ENCODE measurements at places on chromosomes 4 and X.

- DNase-seq: no peak
Measured at GRCh38 chr4:8870647-8871416, 807 bp downstream of the HMX1 start.

- no peak for DNase-seq
Measured at GRCh38 chr4:4752025-4752424, 107.4 kb upstream of the MSX1 start.

DNA sequence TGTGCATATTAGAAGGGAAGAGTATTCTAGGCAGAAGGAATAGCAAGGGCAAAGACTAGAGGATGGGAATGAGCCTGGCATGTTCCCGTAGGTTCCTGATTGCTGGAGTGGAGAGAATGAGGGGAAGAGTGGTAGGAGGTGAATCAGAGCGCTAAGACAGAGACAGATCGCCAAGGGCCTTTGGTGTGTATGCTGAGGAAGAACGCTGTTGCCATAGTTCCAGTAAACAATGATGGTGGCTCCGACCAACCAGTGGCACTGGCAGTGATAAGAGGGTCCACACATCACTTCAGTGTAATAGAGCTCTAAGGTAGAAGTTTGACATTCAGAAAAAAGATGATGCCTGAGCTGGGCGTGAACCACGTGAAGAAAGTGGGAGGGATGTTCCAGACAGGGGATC, 966 bp downstream of the TBC1D25 start:
- DNase-seq: no peak

- DNase-seq: no peak
Measured at GRCh38 chr4:186134257-186134656, 29.8 kb downstream of the FAM149A start.

GRCh38 chrX:8887004-8887403, 85.8 kb upstream of the FAM9A start:
- no peak for DNase-seq

GRCh38 chr4:181569553-181569952, 673.6 kb upstream of the TENM3 start:
- DNase-seq: peak; percentile 2

DNA sequence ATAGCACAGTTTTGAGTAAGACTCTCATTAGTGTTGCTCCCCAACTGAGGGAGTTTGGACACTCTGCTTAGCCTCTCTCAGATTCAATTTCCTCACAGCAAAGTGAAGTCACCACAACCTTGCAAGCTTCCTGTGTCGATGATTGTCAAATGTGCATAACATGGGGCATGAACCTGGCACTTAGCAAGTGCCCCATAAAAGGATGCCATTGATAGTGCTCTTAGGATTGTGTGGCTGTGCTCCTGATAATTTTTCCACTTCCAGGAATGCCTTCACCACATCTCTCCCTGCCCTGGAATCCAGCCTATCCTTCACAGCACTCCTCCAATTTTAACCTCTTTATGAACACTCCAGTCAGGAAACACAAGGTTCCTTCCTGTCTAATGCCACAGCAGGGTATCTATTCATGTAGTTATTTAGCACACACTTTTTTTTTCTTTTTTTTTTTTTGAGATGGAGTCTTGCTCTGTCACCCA, 309.4 kb downstream of the PPP3CA start:
- no peak for DNase-seq

DNA sequence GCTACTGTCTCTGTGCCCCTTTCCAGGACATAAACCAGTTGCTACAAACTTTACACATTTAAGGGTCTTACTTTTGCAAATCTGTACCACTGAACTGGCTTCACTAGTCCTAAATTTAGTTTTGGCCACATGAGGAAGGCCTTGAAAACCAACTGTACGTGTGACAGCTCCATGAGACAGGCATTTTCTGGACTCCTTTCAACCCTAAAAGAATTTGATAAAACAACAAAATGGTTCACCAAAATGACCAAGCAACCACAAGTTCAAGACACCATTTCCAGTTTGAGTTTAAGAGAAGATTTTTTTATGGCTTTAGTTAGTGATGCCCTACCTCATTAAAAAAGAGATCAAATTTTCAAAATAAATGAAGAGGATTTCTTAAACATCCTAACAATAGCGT, 246.4 kb downstream of the ZNF674 start:
- DNase-seq: no peak

DNA sequence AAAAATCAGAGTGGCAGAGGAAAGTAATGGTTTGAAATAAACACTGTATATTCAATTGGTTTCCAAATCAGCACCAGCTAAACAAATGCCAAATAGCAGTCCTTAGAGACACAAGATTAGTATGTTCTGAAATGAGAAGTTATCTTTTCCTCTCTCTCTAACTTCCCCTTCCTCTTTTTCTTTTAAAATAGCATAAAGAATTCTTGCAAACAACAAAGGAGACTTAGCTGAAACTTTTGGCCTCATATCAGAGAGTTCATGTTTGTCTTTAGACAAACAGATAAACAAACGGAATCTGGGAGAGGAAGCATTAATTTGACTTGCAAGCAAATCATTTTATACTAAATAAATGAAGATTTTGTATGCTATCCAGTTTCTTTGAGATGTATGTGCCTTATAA, 399.0 kb downstream of the GBA3 start:
- no peak for DNase-seq

- DNase-seq: no peak
Measured at GRCh38 chr4:159278399-159278798, 175.5 kb downstream of the RAPGEF2 start.

GRCh38 chr4:38532908-38533499, 131.0 kb upstream of the KLF3 start:
- no peak for DNase-seq

DNA sequence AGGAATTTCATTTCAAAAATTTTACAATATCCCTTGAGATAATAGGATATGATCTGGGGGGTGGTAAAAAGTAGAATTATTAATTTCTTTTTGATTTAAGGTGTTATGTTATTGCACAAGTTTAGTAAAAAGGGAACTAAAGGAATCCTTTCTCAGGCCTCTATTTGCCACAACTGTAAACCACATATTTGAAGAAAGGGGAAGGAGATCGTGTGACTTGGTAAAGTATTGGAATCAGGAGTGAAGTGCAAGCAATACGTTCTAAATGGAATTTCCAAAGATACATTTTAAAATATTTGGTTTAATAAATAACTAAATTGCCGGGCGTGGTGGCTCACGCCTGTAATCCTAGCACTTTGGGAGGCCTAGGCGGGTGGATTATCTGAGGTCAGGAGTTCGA, 35.3 kb upstream of the SCRG1 start:
- no peak for DNase-seq

GRCh38 chr4:17719106-17719505, 62.3 kb downstream of the FAM184B start:
- no peak for DNase-seq

DNA sequence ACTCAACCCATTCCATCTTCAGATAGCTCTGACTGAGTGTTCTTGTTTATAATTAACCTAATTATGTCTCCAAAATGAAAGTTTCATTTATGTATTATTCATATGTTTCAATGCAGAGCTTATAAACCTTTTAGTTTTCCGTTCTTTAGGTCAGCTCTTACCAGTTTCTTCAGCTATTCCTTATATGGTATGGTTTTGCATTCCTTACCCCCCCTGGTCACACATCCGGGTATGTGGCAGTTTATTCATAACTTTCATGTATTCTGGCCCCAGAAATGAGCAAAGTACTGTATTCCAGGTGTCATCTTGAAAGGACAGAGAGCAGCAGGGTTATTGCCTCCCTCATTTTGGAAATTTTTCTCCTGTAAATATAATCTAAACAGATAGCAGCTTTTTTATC, 16.8 kb upstream of the IGSF1 start:
- DNase-seq: no peak

GRCh38 chrX:150063138-150063518, 124.8 kb upstream of the EOLA2 start:
- no peak for DNase-seq

GRCh38 chr4:124964251-124964650, 251.7 kb upstream of the ANKRD50 start:
- no peak for DNase-seq

- no peak for DNase-seq
Measured at GRCh38 chr4:25667931-25668557, 12.4 kb downstream of the SLC34A2 start.

- no peak for DNase-seq
Measured at GRCh38 chrX:141467442-141467841, 117.1 kb downstream of the SPANXA1 start.

GRCh38 chr4:6271206-6271605, 1.6 kb downstream of the WFS1 start:
- no peak for DNase-seq

- no peak for DNase-seq
Measured at GRCh38 chr4:7708981-7709380, 230.7 kb downstream of the AFAP1 start.

DNA sequence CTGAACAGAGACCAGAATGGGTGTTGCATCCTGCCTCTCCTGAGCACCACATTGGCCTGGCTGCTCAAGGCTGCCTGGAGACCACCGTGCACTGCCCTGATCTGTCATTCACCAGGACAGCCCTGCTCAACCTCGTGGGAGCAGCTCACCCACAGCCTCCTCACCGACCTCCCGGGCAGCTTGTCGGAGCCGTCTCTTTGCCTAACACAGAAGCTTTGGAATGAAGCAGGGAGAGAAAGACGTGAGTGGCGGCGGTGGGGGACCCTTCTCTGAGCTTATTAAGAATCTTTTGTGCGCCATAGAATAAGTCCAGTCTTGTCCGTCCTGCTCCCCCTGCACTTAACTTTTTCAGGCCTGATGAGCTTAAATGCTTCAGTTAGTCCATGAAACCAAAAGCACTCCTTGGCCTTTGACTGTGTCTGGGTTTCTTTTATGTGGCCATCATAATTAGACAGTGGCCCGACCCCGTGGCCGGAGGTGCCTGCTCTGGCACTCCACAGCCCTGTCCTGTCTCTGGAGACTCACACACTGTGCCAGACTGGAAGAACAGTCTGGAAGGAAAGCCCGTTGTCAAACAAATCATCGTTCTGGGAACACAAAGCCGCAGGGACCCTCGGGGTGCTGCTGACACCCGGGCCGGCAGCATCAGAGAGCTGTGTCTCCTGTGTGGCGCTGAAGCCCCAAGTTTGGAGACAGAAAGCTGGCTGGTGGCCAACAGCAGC, 192.8 kb downstream of the BCOR start:
- DNase-seq: no peak

GRCh38 chr4:107600983-107601382, 119.1 kb downstream of the PAPSS1 start:
- no peak for DNase-seq

DNA sequence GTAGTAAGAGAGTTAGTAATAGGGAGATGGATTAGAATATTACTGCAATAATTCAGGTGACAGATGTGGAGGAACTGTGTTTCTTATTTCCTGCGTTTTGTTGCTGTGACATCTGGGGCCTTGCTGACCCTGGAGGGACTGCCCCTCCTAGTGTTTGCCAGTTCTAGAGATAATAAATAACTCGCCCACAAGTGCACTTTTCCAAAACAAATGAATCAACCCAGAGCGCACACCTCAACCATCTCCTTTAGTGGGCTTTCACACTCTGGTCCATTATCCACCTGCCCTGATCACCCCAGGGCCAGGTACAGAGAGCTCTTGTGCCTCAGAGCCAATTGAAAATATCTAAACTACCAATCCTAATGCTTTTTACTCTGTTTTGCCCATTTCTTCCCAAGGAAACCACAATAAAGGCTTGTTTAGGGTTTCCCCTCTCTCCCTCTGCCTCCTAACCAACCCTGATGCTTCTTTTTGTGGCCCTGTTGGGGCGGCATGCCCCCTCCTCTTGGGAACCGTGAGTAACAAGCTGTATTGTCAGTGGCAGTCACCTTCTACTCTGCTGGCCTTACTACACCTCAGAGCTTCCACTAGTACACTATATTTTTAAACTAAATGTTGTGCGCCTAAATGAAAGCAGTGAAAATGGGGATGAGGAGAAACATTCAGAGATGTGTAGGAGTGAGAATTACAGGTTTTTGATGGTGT, 270.5 kb downstream of the TENM3 start:
- no peak for DNase-seq

GRCh38 chr4:186719925-186720694, 3.5 kb downstream of the FAT1 start:
- peak; percentile 48 for DNase-seq

DNA sequence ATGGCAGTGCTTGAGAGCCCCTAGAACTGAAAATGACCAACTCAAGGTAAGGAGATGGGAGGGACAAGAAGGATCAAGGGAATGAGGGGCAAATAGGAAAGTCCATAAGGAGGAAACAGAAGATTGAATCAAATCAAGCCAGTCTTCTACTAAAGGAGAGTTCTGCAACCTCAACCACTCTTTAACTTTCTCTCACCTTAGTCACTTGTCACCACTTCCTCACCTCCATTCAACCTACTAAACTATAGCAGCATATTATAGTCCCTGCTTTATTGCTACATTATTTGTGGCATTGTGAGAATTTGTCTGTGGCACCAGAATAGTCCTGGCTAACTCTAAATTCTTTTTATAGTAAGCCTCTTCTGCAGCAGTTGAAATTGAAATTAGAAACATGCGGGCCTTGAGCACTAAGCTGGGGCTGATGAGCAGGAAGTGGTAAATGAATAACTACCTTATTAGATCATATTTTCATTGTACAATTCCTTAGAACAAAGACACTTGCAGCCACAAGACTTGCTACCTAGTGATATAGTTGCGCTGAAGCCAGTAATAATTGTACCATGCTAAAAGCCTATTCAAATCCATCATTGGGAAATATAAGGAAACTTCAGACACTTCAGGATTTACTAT, 336.9 kb downstream of the ZNF674 start:
- DNase-seq: no peak

- DNase-seq: no peak
Measured at GRCh38 chr4:86398187-86398586, 38.3 kb upstream of the MAPK10 start.

DNA sequence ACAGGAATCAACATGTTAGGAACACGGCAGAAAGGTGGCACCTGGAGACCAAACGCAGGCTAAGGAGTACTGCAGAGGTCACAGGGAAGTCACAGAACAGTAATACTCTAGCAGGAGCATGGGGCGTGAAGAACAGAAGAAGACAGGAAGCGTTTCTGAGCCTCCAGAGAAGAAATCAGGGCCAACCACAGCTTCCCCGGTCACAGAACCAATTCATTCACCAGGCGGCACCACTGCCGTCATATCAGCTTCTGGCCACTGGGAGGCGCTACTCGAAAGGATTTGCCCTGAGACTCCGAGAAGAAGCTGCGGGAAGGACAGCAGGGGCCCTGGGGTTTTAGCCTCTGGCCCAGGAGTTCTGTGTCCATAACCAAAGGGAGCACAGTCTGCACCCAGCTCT, 78.0 kb upstream of the DRD5 start:
- peak; percentile 75 for DNase-seq

GRCh38 chr4:142516686-142517526, 329.2 kb downstream of the INPP4B start:
- no peak for DNase-seq

DNA sequence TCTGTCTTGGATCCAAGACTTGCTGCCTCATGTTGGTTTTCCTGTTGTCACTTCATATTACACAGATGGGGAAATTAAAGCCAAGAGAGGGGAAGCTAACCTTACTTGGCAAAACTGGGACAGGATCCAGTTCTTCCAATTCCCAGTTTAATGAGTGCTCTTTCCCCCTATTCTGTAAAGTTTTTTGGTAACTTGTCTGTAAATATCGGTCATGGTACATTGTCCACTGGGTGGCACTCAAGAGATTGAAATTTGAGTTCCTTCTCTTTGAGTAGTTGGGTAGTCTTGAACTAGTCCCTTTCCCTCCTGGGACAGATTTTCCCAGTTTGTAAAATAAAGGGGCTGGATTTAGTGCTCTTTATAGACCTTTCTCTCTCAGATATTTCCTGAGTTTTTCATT, 12.4 kb upstream of the EOLA2 start:
- peak; percentile 34 for DNase-seq

GRCh38 chrX:53294024-53294648, 12.8 kb upstream of the IQSEC2 start:
- DNase-seq: peak; percentile 37
